ENCODE measurements at places on chromosomes 3 and 15.

DNA sequence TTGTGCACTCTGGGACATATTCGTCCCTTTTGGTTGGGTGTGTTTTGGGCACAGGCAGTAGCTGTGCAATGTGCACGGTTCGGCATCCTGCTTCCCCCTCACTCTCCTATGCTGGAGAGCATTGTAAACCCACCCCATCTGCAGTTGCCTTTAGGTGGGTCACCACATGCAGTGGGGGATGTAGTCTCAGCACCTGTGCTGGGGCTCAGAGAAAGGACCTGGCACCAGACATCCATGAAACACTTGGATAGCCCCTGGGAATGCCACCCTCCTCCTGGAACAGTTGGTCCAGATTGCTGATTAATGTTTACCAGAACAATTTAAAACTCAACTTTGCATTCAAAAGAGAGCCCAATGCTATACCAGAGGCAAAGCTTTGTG, 123.9 kb upstream of the MEF2A start:
- no peak for DNase-seq

- peak; percentile 2 for DNase-seq
Observed at GRCh38 chr3:186588632-186589031, 18.1 kb downstream of the DNAJB11 start.

GRCh38 chr3:23071758-23072157, 131.4 kb upstream of the UBE2E2 start:
- no peak for DNase-seq

DNA sequence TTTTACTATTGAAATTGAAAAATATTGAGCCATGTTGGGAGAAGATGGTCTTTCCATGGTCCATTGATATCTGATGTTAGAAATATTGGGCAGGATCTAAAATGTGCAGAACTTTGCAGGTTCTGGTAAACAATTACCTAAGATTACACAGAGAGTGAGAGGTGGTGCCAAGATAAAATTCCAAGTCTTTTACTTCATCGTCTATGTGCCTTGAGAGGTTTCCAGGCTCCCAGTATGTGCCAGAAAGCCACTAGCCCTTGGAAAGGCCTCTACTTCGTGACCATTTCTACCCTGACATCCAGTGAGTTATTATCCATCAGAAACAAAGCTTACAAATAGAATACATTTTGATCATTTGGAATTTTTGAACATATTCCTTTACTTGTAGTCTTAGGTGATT, 27.6 kb downstream of the CD200 start:
- no peak for DNase-seq

DNA sequence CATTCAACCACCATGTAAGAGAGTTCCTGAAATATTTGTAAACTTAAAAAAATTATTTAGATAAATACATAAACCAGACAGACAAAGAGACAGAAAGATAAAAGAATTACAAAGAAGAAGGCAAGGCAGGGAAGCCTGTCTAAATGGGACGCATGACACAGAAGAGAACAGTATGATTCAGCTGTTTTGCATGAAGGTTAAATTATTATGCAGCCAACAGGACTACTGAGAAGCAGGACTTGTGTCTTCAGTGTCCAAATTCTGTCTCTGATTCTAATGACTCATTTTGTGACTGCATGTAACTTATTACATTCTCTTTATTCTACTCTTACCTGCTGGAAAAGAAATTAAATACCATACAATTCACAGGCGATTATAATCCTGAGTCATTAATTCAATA, 340.4 kb upstream of the KCNMB2 start:
- peak; percentile 39 for DNase-seq

DNA sequence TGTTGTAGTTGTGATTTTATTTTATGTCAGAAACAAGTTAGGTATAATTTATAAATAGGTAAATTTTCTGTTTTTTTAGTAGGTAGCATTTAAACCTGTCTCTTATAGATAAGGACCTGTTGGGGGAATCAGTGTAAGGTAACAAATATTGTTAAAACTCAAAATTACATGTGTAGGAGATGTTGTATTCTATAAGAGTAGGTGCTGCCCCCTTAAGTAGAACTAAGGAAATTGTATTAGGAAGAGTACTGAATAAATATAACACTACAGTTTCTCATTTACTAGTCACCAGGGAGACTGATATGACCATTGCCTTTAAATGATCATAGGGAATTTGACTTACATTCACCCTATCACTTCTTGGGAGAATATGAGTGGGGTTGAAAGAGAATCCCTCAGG, 31.2 kb downstream of the SLC25A36 start:
- DNase-seq, result peak; percentile 66

DNA sequence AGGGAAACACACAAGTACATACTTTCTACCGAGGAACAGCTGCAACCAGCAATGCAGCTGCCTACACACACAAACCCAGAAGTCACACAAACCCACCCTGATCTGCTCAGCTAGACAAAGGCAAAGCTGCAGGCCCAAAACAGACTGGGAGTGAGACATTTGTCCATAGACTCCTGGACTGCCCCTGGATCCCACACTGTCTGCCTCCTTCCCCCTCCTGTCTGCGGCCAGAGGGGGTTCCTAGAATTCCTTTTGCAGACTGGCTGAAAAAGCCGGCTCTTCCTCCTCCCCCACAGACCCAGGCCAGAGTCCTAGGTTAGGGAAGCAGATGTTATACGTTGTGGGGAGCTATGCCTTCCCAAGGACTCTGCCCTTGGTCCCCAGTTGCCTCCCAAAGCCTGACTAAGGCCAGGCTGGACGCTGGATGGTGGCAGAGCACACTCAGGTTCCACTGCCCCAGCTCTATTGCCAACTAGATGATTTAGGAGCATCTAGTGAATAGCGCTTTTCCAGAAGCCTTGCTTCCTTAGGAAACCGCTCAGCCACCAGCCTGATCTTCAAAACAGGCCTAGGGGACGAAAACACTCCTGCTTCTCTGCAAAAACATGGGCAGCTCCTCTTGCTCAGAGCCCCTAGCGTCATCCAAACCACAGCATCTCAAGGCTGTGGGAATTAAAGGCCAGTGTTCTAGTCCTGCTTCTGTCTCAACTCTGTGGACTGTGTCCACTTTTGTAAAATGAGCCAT, 37.4 kb upstream of the CILP start:
- no peak for DNase-seq

GRCh38 chr3:114221165-114221880, 16.1 kb downstream of the ZNF80 start:
- peak; percentile 84 for DNase-seq
